ENCODE measurements at places on chromosomes 4 and X.

GRCh38 chr4:40990236-40990898, 224.0 kb downstream of the APBB2 start:
- peak; percentile 99 for DNase-seq

- no peak for DNase-seq
These were observed 372.6 kb downstream of the FBXO8 start for GRCh38 chr4:173910891-173911290.

GRCh38 chr4:164483711-164484110, 270.2 kb upstream of the SMIM31 start:
- DNase-seq, result no peak

GRCh38 chr4:20462426-20463175, 210.9 kb downstream of the SLIT2 start:
- DNase-seq, result peak; percentile 35

GRCh38 chrX:70139736-70140135, 6.5 kb downstream of the IGBP1 start:
- no peak for DNase-seq

DNA sequence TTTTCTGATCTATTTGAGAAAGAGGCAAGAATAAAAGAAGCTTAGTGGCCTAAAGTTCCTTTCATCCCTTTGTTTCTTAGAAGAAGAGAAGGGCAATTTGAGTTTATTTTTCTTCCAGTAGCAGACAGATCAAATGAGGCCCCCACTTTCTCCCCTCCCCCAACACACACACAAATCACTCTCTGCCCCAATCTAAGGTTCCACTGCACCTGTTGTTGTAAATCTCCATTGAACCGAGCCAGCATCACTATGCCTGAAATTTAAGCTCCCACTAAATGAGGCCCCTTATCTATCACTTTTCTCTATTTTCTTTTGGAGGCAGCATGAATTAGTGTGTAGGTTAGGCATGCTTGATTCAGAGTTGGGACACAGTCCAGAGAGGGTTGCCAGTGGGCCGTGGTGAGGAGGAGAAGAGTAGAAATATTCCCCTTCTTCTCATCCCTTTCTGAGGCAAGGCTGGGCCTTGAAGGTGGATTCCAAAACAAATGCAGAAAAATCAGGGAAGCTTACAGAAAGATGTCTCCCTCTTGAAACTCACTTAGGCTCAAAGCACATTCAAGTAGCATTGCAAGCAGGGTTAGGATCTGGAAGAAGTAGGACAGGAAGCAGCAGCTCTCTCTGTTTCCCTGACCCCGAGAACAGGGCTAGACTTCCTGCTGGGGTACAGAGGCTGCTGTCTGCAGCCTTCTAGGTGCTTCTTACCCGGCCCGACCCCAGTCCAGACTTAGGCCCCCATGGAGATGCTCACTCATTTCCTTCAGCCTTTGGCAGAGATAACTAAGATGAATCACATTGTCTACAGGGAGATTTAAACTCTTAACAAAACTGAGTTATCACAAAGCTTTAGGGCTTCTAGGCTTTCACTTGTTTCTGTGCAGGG, 70.7 kb downstream of the RASL11B start:
- peak; percentile 43 for DNase-seq

DNA sequence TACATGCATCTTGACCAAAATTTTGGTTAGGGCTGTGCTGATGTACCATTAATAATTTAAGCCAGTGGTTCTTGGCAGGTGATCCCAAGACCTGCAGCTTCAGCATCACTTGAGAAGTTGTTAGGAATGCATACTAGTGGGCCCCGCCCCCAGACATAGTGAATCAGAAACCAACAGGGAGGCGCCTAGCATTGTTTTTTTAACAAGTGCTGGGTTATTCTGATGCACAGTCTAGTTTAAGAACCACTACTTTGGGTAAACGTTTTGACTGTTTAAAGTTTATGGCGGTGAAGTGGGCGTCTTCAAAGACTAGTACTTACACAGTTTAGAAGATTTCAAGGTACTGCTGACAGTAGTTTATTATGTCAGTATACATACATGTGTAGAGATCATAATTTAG, 23.6 kb downstream of the FAM199X start:
- no peak for DNase-seq

GRCh38 chr4:143402776-143403552, 66.3 kb downstream of the GAB1 start:
- no peak for DNase-seq

DNA sequence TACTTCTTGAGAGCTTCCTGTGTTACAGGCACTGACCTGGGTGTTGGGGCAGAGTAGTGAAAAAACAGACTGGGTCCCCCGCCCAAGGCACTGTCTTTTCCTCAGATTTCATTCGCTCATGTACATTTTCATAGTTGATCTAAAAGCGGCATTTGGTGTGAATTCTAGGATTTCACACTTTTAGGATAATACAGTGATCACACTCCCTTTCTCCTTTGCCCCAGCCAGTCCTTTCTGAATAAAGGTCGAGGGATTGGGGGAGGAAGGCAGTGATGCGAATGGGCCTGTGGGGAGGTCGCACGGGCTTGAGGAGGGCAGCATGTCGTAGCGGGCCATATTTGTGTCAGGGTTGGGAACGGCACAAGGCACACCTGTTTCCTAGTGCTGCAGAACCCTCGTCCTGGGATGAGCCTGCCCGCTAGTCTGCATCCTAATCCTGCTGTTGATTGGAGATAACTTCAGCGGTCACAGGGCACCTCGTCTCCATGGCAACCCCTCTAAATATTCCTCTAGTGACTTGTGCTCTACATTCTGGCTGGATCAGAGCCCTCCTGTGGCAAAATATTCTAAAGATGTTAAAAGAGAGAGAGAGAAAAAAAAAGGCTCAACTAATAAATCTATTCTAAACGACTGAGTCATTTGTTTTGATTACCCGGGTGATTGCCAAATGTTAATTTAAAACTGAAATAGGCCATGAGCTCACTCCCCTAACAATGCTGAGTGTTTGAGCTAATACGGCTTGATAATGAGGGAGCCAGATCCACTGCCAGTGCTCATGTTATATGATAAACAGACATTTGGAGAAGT, 21.8 kb downstream of the FHL1 start:
- peak; percentile 97 for DNase-seq

DNA sequence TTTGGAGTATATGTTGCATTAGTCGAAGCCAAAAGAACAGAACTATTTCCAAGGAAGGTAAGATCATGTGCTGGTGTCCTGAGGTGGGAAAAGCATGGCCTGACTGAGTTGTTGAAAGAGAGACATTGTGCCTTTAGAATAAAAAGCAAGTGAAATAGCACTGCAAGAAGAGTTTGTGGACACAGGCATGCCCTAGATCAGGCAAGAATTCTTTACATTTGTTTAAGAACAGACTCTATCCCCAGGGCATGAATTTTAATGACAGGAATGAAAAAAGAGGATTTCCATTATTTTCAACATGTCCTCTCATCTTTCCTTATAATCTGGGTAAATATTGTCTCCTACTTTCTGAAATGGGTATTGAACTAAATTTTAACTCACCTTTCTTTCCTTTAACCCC, 516.2 kb upstream of the GALNT7 start:
- DNase-seq, result no peak
